Stimulated activated CD4-positive, alpha-beta T cell treated with anti-CD3 and anti-CD28 coated beads, TNF-alpha, amount 100 ng/mL, for 48 hours (primary cell): ENCODE measurements at places on chromosomes 11 and 22.

GRCh38 chr11:105923252-105923651, 98.8 kb downstream of the MSANTD4 start:
- DNase-seq, result no peak

DNA sequence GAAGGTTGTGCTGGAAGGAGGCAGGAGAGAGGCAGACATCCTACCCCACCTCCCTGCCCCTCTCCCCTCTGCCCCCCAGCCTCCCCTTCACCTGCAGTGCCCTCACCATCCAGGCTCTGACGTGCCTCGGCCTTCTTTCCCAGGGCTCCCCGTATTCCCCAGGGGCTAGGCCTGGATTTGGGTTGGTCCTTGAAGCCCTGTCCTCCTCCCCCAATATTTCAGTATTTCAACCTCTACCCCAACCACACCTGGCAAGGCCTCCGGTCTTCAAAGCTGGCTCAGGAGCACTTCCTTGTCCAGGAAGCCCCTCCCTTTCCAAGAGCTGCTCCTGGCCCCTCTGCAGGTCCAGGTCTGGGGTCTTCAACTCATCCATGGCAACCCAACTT, 8.6 kb upstream of the PDE2A start:
- DNase-seq, result no peak

GRCh38 chr11:120884154-120885020, 139.5 kb upstream of the TBCEL start:
- DNase-seq, result no peak

GRCh38 chr11:134537296-134537695, 125.3 kb upstream of the B3GAT1 start:
- no peak for DNase-seq

- no peak for DNase-seq
Measured at GRCh38 chr11:68950762-68951161, 30.0 kb downstream of the MRGPRD start.
